ENCODE measurements at places on chromosomes 11 and 22.

DNA sequence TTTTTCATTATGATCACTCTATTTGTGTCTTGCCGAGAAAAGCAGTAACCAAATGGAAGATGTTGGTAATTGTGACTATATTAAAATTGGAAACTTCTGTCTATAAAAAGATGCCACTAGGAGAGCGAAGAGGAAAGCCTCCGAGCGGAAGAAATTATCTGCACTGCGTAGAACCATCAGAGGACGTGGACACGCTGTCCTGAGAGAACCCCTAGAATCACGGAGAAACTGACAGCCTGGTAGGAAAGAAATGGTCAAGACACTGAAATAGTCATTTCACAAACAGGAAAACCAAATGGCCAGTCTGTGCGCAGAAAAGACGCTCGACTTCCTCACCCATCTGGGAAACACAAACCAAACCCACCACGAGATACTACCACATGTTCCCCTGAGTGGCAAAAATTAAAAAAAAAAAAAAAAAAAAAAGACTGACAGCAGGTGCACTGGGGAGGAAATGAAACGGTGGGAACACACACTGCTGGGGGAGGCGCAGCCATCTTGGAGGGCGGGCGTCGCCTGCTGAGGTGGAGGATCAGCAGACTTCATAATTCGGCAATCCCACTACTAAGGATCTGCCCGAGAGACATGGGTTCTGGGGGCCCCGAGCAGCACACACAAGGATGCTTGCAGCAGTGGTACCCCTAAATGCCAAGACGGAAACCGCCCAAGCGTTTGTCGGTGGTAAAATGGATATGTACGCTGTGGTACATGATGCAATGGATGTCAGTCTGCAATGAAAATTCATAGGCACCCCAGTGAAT lies 21.3 kb downstream of the IFITM10 start:
- DNase-seq: no peak

GRCh38 chr11:114015117-114015516 lies 40.2 kb downstream of the HTR3A start:
- no peak for DNase-seq

- DNase-seq: no peak
Observed at GRCh38 chr11:127506647-127507046, 506.1 kb upstream of the KIRREL3 start.

DNA sequence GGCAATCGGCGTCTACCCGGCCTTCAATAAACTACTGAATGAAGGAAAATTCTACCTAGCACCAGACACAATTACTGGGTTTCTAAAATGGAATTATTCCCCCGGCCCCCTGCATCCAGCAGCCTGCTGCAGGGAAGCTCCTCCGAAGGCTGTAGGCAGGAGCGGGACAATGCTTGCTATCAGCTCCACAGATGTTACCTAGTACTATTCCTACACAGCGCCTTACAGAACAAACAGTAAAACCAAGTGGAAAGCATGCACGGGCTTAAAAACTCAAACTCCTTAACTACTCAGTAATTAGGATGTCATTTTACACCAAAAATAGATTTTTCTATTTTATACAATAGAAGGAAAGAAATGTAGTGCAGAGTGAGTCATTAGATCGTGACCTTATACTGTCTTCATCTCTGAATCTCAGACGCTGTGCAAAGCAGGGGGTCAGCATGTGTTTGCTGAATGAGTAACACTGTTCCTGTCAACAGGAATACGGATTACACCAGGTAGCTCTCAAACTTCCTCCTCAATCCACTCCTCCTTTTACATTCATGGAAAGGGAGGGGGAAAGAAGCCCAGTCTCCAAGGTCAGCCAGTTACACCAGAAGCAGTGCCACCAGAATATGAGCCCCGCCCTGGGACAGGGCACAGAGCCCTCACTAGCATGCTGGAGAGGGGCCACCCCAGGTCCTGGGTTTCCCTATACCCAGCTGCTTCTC lies 74.9 kb downstream of the PACSIN2 start:
- no peak for DNase-seq

DNA sequence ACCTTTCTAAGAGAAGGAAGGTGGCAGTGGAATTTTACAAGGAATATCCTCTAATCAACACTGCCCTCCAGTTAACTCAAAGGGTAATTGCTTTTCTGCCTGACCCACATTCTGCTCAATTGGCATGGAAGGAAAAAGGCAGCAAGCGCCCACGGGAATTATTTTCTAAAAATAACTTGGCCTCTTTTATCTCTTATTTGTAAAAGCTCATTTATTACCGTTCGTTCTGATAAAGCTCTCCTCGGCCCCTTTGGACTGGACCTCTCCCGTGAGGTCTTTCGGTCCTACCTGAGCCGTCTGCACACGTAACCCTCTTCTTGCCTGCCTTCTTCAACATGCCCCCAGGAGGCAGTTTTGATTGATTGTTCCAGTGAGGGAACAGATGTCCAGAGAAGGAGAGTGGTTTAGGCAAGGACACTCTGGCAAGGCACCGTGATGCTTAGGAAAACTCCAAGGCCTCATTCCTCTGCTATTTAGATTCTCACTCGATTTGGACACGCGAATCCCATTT lies 53.2 kb upstream of the CRTAM start:
- no peak for DNase-seq

DNA sequence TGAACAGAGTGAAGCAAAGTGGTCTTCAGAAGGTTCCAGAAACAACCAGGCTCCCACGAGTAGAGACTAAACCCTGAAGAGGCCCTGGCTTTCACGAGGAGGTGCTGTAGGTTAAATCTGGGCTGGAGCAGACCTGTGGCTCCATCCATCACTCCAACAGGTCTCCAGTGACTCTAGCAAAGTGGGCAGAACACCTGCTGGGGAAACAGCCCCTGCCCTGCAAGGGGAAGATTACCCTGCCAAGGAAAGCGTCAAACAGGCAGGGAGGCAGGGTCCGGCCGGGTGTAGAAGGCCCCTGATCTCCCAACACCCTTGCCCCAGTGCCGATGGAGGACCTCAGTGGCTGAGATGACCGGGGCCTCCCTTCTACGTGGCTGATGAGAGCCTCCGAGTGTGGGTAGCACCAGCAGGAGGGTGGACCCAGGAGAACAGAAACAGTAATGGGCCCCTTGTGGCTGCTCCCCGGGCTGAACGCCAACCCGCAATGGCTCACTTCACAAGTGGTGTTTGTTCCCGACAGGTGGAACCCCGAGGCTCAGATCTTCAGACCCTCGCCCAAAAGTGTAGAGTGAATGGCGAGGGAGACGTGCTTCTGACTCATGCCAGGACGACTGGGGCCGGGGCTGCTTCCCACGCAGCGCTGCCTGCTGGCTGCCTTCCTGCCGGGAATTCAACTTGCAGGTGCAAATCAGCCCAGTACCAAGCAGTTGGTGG lies 112.0 kb downstream of the SHANK2 start:
- no peak for DNase-seq

GRCh38 chr11:42923651-42924050 lies 388.1 kb upstream of the API5 start:
- no peak for DNase-seq

- no peak for DNase-seq
Observed at GRCh38 chr11:12001186-12001585, 7.2 kb downstream of the DKK3 start.

DNA sequence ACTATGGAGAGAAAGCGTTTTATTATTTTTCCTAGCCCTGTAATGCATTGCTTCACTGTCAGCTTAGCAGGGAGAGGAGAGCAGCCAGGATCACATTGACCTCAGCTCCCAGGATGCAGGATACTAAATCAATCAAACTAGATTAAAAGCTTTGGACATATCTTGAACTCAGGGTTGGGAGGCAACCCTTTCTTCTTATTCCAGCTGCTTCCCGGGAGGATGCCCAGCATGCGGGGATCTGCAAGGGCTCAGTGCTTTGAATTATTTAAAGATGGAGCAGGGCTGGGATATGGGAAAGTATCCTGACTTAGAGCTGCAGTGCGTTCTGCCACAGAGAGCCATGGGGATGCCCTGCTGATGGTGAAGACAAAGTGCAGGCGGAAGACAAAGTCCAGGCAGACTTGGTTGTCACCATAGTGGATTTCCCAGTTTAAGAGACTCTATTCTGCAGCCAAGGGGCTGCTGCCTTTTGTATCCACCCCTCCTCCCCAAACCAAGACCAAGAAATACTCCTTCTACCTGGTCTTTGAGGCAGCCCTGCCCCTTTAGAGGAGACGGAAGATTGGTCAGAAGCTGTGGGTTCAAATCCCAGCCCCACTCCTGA lies 1035.0 kb downstream of the TBC1D22A start:
- DNase-seq: no peak
